ENCODE measurements at places on chromosomes 1 and 21.

DNA sequence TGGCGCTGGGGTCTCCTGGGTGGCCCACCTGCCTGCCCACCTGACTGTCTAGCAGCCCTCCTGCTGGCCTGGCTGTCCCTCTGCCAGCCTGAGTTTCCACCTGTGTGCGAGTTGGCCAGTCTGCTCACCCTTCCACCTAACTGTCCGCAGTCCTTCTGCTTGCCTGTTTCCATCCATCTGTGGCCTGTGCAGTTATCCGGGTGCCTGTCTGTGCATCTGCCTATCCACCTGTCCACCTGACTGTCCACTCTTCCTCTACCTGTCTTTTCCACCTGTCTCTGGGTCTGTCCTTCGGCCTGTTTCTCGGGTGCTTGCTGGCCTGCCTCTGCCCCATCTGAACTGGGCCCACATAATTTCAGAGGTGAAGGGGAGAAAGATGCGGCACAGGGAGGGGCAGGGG, 1.9 kb downstream of the KCNQ4 start:
- DNase-seq, result no peak

DNA sequence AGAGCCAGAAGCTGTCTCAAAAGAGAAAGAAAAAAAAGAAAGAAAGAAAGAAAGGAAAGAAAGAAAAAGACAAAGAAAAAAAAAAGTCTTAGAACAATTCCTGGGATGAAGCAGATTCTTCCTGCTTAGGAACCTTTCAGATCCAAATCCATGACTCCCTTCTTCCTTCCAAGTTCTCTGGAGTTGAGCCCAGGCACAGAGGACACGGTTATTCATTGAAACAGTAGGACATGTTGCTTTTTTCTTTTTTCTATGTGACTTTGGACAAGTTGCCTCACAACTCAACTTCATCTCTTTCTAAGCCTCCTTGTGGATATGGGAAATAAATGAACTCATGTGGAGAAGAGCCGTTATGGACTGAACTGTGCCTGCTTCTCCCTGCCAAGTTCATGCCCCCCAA, 14.7 kb upstream of the TNFRSF8 start:
- DNase-seq, result no peak

DNA sequence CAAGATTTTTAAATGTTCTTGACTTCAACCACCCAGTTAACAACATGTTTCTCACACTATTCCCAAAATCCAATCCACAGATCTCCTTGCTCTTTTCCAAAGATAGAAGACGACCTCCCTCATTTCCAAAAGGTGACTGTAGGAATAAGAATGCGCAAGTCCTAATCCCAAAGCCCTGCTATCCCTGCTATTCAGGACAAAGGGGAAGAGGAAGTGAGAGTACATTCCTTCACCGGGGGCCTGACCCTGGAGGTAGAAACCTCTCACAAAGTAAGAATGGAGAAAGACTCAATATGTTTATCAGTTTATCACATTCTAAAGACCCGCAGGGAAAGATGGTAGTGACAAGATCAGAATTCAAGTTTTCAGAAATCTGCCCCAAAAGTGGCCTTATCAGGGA, 55.7 kb downstream of the PLEKHA6 start:
- no peak for DNase-seq

GRCh38 chr1:184905601-184906322, 68.5 kb downstream of the NIBAN1 start:
- no peak for DNase-seq

- DNase-seq, result no peak
Measured at GRCh38 chr1:99331083-99331482, 66.8 kb downstream of the PLPPR4 start.

- no peak for DNase-seq
Measured at GRCh38 chr1:18653916-18654315, 23.3 kb downstream of the PAX7 start.

DNA sequence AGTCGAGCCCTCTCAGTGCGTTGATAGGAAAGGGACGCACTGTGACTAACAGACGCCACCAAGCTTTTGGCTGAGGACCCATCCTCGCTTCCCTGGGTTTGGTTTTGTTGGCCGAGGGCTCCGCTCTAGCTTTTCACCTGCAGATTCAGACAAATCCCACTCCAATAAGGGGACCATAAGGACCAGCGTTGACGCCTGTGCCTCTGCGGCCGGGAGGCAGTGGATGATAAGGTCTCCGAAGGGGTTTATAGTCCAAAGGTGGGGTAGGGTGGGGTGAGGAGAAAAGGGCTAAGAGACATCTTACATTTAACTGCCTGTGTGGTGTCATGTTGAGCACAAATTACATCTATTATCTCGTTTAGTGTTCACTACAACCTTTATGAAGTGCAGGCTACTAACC, 760 bp downstream of the PEX14 start:
- DNase-seq, result no peak

- no peak for DNase-seq
Measured at GRCh38 chr1:12712076-12712475, 3.8 kb upstream of the AADACL3 start.

- DNase-seq, result no peak
Measured at GRCh38 chr21:43923391-43923790, 58.4 kb downstream of the AGPAT3 start.

DNA sequence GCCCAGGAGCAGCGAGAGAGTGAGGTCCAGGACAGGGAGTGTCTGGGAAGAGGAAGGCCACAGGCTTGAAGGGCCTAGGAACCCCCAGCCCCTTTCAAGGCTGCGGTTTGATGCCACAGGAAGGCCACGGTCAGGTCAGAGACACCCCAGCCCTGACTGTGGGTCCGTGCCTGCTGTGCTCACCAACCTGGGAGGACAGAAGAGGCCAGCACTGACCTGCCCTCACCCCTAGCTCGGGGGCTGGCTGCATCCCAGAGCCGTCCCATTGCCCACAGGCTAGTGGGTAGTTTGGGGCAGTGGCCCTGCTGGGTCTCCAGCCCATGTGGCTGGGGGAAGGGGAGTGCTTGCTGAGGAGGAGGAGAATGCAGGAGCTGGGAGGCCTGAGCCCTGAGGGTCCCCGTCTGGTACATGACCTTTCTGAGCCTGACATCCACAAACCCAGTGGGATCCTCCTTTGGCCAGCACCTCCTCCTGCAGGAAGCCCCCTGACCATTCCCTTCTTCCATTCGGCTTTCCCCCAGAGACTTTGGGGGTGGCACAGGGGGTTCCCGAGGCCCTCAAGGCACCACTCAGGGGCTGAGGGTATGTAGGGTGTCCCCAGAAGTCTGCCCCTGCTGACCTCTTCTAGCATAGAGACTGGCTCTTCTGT, 54.3 kb downstream of the WNT9A start:
- DNase-seq, result no peak

- DNase-seq, result no peak
Measured at GRCh38 chr1:47682786-47683350, 245.0 kb downstream of the FOXD2 start.

DNA sequence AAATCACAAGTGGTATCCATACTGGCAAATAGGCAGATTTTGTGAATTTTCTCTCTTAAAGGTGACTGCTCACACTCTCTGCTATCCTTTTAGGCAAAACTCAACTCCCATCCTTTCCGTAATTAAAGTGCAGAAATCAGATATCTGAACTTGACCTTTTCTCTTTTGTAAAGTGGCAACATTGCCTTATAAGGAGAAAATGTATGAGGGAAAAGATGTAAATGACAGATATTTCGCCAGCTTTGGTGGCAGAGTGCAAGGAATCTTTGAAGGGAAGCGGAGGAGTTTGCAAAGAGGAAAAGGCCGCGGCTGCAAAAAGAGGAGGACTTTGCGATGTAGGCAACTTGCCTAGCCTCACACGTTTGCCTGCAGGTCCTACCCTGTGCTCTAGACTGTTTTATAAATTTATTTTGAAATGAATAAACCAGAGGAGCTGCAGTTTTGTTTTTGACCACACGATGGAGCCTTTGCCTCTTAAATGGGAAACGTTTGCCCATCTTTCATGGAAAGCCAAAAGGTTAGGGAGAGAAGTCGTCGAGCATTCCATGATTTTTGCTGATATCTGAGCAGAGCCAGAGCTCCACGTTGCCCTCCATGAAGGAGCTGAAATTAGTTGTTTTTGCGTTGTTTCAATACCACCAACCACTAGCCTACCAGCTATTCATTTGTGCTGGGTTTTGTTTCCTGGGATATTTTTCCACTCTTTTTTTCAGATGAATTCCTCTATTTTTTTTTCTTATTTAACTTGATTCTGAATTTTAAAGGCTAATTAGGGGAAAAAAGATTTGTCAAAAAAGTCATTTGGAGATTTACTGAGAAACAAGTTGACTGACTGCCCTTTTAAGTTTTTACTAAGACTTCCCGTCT, 242.3 kb downstream of the LMX1A start:
- DNase-seq, result no peak

DNA sequence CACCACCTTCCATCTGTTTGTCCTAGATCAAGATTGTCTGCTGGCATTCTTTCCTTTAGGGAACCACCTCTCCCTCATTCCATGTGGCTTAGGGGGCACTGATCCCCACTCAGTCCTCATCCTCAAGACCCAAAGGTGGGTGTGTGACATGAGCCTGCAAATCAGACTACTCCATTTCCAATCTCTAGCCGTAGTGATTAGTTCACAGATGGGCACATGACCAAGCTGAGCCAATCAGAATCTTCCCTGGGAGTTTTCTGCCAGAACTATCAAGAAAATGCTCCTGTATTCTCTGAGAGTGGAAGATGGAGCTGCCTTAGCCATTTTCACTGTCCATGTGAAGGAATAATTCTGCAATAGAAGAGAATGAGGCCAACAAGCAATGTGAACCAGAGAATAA, 19.3 kb upstream of the PTPRF start:
- no peak for DNase-seq

DNA sequence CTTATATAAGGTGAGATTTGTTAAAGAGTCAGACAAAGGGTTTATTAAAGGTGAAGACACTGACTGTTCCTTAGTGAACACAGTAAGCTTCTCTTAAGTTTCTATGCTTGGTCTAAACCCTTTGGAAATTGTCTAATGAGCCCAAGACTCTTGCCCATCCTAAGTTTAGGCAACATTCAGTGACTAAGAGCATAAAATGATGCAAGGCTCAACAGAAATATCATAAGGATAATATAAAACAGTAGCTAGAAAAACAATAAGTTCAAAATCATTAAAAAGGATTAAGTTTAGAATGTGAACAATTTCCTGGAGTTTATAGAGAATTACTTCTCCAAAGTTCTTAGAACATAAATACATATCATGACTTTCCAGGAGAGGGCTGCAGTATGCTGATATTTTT, 108.9 kb upstream of the PDC start:
- DNase-seq, result no peak

GRCh38 chr1:65772607-65773006, 20.1 kb upstream of the PDE4B start:
- DNase-seq, result no peak

DNA sequence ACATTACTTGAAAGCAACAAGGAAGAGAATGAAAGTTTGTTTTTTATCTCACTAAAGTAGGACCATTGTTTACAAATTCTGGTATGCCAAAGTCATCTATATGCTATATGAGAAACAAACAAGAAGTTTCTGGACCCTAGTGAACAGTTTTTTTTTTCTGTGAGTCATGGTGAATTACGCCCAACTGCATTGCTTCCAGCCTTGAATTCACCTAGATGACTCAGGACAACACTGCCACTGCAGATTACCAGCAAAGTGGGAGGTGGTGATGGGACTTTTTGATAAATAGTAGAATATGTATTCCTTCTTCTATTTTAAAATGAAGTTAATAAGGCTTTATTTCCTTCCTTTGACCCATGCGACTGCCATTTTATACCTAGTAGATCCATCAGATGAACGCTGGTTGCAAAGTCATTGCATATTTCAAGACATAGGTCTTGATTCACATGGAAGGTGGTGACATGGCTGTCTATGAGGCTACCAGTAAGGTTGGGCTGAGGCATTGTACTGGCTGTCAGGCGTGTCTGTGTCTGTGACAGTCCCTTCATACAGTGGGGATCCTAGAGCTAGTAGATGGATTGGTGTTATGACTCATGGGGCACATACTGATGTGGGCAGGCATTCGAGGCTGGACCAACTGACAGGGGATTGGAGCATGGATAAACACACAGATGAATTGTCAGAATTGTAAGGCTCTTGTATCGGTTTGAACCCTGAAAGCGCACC, 49.1 kb upstream of the APOBEC4 start:
- DNase-seq, result no peak

GRCh38 chr21:21213297-21213696, 215.1 kb downstream of the NCAM2 start:
- no peak for DNase-seq

DNA sequence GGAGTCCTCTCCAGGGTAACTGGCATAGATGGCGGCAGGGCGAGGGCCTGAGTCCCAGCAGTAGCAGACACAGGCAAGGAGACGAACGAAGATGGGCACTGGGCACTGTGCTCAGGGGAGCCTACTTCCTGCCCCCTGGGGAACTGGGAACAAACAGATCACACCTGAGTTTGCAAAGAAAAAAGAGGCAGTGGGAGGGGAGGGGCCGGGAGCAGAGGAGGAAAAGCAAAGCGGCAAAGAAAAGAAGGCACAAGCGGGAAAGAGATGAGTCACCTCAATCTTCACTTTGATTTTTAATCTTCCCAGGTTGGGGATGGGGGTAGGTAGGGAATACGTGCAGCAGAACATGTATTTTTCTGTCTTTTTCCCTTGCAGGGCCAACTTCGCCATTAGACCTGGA, 44.0 kb downstream of the ZSCAN20 start:
- DNase-seq, result no peak

GRCh38 chr1:206772243-206772937, at the start of gene IL10:
Gene IL10 (minus strand): TSS chr1:206772494. CDS start chr1:206772435, 59 bp downstream.
- DNase-seq, result no peak

DNA sequence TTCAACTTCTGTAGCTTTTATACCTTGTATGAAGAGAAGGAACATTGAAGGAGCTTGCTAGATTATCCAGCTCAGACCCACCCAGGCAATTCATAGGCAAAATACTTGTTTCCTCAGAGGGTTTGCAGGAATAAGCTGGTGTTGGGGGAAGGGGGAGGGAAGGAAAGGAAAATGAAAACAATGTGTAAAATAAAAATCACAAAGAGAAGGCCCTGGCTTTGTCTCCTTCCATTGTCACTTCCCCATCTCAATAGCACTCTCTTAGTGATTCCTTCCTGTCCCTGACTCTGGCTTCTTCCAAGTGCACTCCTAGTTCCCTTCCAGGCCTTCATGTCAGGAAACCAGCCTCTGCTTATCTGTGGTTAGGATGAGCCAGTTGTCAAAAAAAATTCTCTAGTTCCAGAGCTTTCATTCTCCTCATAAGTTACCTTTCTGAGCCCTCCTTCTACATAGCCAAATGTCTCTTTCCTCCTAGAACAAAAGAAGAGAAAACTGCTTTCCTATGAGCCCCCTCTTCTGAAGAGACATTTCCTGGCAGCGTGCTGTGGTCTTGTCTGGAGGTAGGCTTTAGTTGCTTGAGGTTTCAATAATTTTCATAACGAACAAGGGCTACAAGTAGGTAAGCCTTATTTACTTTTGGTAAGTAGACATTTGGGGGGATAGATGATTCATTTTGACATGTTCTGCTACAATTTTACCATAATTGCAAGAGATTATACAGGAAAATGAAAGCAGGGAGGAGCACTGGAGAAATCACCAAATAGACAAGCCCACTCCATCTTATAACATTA, 45.7 kb downstream of the FASLG start:
- no peak for DNase-seq

- no peak for DNase-seq
Measured at GRCh38 chr21:32520875-32521735, 64.2 kb downstream of the TCP10L start.

- DNase-seq, result no peak
Measured at GRCh38 chr1:82318265-82318664, 517.5 kb downstream of the ADGRL2 start.

Data from T-helper 1 cell (primary cell).